A172 (cell line): ENCODE measurements at places on chromosomes 5 and 9. TPM values are rescaled to one million over a fixed set of nuclear protein-coding genes. Genes with fewer than 3 reads are reported as not detected.

GRCh38 chr5:26805076-26805475, 233.3 kb downstream of the CDH9 start:
- peak; percentile 4 for DNase-seq

- no peak for DNase-seq
Observed at GRCh38 chr9:136671646-136672430, 9.1 kb downstream of the EGFL7 start.

DNA sequence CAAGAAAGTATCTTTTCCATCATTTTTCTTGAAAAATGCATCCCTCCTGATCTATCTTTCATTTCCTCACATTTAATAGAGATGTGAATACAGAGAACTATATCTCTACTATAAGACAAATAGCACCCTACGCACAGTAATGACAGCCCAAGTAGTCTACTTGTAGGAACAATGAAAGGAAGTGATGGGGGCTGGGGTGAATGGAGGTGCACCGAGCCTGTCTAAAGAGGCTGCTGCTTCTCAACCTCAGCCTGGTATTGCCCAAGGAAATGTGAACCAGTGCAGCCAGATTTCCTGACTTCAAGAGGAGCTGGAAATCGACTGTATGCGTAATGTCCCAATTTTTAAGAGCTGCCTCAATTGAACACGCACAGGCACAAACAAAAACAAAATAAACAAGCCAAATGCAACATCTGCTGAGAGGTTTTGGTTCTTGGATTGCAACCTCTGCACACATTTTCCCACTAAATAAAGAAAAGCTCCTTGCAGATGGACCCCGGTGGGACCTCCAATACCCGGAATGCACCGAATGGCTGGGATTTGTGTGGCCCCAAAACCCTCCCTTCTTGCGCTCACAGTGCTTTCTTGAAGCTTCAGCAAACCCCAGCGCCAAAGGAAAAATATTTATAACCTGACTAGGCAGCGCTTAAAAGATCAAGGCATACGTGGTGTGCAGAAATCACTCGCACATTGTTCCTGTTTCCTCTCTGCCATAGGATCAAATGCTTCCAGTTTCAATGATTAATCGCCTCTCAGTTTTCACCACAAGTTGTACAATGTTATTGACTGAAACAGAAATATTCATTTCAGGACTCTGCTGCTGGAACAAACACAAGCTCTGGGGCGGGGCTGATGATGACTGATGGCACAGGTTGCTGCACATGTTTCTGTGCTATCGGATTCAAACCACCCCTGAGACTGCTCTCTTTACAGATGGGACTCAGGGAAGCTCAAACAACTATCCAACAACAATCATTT, 68.3 kb downstream of the KCNIP1 start:
- no peak for DNase-seq

GRCh38 chr9:102767076-102767475, 228.1 kb upstream of the CYLC2 start:
- no peak for DNase-seq

DNA sequence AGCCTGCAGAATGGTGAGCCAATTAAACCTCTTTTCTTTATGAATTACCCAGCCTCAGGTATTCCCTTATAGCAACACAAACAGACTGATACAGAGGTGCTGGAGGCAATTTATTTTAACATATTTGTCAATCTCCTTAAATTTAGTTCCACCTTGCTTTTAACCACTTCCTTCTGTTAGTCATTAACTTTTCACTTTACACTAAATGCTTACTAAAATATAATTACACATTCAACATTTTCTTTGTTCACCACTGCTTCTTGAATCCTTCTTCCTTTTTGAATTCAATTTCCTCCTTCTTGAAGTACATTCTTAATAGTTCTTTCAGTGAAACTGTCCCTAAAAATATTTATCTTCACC, 39.4 kb downstream of the LYRM7 start:
- DNase-seq: no peak

DNA sequence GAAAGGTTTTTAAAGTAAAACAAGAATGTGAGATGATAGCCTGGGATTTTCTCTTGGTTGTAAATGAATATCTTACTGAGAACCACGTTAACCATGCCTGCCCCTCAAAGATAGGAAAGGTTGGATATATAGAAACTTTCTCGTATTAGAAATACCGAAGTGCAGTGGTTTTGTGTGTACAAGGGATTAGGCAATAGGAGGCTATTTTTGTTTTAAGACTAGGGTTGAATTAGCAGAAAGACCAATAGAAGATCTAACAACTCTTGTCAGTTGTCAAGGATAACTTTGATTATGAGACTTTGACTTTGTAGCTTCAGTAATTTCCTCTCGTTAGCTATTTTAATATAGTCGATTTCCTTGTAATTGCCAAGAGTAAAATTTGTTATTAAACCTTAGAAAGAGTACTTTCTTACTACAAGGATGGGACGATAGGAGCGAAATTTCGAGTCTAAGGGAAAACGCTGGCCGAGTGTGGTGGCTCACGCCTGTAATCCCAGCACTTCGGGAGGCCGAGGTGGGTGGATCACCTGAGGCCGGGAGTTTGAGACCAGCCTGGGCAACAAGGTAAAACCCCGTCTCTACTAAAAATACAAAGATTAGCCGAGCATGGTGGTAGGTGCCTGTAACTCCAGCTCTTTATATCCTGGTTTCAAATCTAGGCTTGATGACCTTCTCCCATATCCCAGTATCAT, 838 bp downstream of the POLK start:
- DNase-seq: peak; percentile 21

- no peak for DNase-seq
Observed at GRCh38 chr5:32740651-32741050, 29.5 kb downstream of the NPR3 start.

GRCh38 chr5:32326216-32326772, 13.6 kb upstream of the MTMR12 start:
- peak; percentile 59 for DNase-seq

DNA sequence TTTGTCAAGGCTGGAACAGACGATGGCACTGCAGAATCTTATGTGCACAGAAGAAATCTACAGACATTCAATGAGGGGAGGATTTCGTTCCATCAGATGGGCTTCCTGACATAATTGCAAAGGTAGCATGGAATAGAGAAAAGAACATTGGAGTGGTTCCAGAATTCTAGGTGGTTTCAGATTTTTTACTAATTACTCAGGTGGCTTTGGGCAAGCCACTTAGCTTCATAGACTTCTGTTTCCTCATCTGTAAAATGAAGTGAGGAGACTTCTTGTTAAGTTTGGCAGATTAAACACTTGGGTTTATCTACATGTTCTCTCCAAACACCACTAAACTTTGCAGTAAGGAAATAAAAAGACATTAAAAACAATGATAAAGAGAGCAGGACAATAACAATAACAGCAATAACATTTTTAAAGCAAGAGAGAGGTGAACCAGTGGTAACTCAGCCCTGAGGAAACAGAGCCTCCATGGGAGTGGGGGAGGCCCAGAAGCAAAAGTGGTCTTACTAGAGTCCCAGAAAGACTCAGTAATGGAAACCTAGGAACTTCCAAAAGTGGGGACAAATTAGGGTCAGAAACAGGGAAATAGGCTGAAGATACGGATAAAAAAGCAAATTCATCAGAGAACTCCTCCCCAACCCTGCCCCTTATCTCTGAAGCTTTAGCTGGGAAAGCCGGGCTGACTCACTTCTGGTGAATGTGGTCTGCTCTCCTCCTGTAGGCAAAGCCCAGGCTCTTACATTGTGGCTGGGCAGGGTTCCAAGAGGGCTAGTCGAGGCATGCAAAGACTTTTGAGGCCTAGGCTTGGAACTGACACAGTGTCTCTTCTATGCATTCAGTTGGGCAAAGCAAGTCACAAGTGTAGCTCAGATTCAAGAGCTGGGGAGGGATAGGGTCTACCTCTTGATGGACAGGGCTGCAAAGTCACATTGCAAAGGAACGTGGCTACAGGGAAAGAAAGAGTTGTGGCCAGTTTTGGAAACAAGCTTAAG, 11.8 kb upstream of the ACTBL2 start:
- DNase-seq: peak; percentile 95

DNA sequence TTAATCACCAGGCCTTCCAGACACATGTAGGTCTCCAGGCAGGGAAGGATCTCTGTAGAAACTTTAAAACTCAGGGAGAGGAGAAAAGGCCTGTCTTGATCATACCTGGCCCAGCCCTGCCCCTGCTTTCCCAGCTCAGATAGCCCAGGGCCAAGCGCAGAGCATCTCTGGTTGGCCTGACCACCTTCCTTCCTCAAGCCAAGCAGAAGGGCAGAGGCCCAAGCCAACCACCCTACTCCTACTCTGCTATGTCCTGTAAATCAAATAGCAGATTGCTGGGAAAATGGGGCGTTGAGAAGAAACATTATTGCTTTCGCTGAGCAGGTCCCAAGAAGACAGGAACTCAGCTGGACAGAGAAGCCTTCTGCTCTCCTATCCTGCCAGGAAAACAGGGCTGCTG, 14.3 kb downstream of the ENHO start:
- DNase-seq: no peak

- no peak for DNase-seq
Observed at GRCh38 chr9:126372716-126373115, 46.1 kb downstream of the MVB12B start.

DNA sequence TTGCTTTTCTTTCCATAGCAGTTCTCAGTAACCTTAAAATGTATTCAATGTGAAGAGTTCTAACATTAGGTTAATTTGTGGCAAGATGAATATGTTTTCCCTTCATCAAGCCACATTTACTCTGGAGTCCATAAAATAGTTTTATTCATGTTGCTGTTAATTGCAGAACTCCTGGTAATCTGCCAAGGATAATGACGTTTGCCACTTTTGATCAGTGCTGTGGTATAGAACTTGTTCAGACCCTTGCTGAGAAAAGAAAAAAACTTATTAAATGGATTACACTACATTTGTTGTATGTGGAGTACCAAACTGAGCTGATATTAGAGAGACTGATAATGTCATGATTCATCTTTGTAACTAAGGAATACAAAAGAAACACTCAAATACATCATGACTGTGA, 212.4 kb upstream of the DMAC1 start:
- DNase-seq: no peak

- DNase-seq: no peak
Observed at GRCh38 chr9:97740848-97741821, 44.0 kb upstream of the XPA start.

GRCh38 chr5:68028131-68028727, 187.3 kb upstream of the PIK3R1 start:
- peak; percentile 4 for DNase-seq

DNA sequence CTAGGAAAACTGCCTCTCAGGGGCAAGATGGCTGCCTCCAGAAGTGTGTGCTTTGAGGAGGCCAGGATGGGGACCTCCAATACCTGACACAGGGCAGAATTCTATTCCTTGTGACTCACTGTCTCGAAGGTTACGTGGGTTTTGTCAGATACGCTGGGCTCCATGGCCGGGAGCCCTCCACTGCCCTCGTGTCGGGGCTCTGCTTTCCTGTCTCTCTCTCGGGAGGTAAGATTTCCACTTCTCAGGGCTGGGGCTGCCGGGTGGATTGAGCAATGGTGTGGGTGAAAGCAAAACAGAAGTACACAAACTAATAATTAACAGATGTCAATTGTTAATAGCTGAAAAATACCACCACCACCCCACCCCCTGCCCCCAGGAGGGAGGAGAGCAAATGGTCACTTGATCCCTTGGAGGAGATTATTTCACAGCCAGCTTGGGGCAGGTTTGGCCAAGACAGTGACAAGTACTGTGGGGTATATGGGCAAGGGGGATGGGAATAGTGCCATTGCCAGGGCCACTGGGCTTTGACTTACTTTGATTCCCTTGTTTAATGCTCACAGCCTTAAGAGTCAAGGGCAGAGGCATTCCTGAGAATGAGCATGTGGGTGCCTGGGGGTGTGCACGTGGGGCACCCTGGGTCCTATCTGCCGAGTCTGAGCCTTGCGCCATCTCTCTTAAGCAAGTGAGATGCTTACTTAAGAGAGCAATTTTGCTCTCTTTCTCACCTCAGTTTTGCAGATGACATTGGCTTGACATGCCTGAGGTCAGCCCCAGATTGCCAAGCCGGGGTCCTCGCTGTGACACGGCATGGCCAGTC, 28.8 kb upstream of the DAB2IP start:
- no peak for DNase-seq

- DNase-seq: no peak
Observed at GRCh38 chr5:137141779-137142178, 357.3 kb downstream of the SPOCK1 start.

DNA sequence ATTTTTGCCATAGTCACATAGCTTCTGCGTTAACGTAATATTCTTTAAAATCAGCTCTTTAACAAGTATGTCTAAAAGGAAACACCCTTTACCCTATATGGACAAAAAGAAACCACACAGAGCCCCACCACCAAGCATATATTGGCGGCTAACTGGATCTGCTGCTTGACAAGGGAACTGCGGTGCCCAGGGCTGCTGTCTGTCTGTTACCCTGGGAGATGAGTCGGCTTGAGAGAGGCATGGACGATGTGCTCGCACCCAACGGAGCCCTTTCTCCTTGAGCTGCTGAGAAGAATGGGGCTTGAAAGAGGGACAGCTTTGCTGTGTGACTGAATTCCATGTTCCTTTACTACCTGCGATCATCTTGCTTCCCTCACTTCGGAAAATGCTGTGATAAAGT, 158.6 kb upstream of the SHB start:
- DNase-seq: peak; percentile 5

GRCh38 chr5:110580625-110581024, 145.8 kb downstream of the TMEM232 start:
- no peak for DNase-seq

Gene CAMSAP1
- 30.7 TPM in 2 replicates for total RNA-seq

Gene PCDHA7
- total RNA-seq: 0.19 and 0.38 TPM in 2 replicates

Gene TEX48
- not detected in 2 replicates for total RNA-seq

Gene SLC6A18
- not detected in 2 replicates for total RNA-seq

Gene WNT8A
- not detected in 2 replicates for total RNA-seq

Gene ABO
- not detected in 2 replicates for total RNA-seq

Gene SPINK6
- 0.89 and 2.4 TPM in 2 replicates for total RNA-seq

Gene EFNA5
- total RNA-seq: 3.0 and 3.4 TPM in 2 replicates

Gene TYRP1
- total RNA-seq: 2.4 and 3.4 TPM in 2 replicates

Gene FOXE1
- total RNA-seq: not detected in 2 replicates

Gene OMD
- total RNA-seq: not detected in 2 replicates
